OCI-LY7 (cell line): ENCODE measurements at places on chromosomes 12 and 14.

DNA sequence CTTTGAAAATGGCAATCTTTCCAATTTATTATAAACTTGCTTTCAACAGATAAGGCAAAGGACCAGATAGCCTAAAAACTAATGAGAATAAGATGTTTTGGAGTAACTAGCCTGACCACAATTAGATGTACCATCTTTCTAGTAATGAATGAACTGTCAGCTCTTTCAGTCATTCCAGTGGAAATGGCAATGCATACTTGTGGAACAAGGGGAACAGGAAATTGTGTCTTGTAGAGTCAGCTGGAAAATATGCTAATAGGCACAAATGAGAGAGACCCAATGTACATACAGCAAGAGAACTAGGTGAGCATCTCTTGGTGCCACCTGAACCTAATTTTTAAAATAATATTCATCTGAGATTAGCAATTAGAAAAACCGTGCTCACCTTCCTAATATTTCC, 76.1 kb upstream of the GPHB5 start:
- DNase-seq, result no peak

GRCh38 chr12:93308281-93308680, 69.4 kb upstream of the NUDT4 start:
- DNase-seq, result no peak

- no peak for DNase-seq
Observed at GRCh38 chr14:70908935-70909641, 1.8 kb downstream of the PCNX1 start.

DNA sequence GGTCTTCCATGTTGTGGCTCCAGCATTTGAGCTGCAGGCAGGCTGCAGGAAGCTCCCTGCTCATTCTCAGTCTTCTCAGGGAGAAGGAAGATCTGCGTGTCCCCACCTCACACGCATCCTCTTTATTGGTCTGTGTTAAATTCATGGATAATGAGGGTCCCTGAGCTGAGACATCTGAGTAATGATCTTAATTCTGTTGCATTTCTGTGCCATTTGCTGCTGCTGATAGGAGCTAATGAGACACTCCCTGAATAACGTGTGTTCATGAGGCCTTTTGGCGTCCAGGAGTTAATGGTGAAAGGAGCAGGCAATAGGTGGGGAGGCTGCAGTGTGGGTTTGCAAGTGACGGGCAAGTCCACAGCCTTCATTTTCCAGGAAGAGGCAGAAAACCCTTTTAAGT, 46.6 kb upstream of the OAS1 start:
- DNase-seq, result no peak

DNA sequence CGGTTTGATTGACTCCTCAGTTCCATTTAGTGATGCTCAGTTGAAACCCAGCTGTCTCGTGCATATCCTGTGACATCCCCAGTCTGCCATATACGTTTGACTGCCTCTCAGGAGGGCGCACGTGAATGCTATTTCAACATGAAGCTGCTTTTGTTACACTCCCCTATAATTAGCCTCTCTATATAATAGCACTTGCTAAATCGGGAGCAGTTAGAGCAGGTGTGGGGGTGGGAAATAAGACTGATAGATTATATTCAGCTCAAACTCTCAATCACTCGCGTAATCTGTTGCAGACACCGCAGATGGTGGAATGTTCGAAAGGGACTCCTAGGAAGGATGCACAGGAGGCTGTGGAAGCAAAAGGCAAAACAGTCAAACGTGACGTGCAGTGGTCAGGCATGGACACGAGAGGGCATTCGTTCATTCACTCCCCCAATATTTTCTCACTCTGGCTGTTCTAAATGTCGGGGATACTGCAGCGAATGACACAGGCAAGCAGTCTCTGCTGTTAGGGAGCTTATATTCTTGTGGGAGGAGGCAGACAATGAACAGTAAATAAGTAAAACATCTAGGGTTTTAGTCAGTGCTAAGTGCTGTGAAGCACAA, 29.8 kb downstream of the KCNA1 start:
- DNase-seq, result no peak

DNA sequence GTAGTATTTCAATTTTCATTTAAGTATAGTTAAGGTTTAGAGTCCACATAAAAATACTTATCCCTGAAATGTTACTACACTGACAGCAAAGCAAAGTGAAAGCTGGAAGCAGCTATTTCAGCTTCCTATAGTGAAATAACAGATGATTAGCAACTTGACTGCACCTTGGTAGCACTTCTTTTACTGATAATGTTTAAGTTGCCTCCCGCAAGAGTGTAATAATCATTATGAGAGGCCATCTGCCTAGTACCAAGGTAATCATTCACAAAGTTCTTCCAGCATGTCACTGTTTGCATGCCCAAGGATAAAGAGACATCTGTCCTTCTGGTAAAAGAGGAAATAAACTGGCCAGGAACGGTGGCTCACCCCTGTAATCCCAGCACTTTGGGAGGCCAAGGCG, 69.8 kb downstream of the LIN7A start:
- DNase-seq, result no peak

DNA sequence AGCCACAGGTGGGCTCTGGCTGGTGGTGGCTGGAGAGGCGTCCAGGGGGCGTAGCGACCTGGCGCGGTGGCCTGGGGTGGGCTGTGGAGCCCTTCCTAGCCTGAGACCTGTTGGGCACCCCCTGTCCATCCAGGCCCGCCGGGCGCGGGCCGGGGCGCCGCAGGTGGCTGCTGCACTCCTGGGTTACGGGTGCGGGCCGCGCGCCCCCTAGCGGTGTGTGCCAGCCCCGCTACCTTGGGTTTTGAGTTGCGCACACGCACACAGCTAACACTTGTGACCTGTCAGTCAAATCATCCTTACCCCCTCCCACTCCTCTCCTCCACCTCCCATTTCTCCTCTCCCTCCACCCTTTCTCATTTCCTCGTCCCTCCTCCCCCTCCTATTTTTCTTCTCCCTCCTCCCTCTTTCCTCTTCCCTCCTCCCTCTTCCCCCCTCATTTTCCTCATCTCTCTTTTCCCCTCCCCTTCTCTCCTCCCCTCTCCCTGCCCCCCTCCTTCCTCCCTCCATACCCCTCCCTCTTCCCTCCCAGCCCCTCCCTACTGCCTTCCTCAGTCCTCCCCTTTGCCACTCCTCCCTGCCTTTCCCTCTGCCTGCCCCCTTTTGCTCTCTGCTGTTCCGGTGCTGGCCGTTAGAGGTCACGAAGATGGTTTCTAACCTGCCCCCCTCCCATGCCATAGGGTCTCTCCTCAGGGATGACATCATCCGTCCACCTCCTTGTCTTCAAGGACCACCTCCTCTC, 2.3 kb downstream of the MEG3 start:
- DNase-seq, result no peak

DNA sequence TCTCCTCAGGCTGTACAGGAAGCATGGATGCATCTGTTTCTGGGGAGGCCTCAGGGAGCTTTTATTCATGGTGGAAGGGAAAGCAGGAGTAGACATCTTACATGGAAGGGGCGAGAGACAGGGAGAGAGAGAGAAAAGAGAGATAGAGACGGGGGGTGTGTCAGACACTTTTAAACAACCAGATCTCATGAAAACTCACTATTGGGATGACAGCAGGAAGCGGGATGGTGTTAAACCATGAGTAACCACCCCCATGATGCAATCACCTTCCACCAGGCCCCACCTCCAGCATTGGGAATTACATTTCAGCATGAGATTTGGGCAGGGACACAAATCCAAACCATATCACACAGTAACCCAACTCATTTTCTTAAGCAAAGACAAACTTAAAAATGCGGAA, 110.0 kb upstream of the EEA1 start:
- DNase-seq, result no peak
